ENCODE measurements at places on chromosomes 3 and 15. TPM values are rescaled to one million over a fixed set of nuclear protein-coding genes. Genes with fewer than 3 reads are reported as not detected.

LYSMD4 gene
- total RNA-seq: 11.6 TPM

DNA sequence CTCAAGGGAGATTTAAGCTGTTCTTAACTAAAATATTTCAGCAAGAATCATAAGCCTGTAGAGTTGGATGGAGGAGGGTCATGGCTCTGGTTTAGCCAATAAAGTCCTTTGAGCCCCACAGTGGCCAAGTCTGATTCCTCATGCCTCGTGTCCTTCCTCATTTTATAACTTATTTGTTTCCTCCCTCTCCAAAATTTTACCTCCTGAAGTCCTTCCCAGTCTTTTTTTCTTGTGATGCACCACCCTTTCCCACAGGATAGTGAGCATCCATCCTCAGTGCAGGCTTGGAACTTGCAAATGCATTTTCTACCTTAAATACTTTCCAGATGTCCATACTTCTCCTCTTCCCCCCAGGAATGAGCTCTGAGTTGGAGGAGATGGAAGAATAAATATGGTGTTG is 162.7 kb upstream of the AGTR1 start:
- H3K4me3 ChIP-seq: no peak overlapping the region
- no peaks in the 10 kb centered on the region for H3K4me1 ChIP-seq
- DNase-seq: no peak
- H3K36me3 ChIP-seq: no peaks in the 10 kb centered on the region
- H3K27me3 ChIP-seq: no peaks in the 10 kb centered on the region
- H3K27ac ChIP-seq: no peak overlapping the region

GRCh38 chr3:15683253-15683652 is 81.7 kb downstream of the BTD start:
- no peaks in the 10 kb centered on the region for H3K27me3 ChIP-seq
- peaks cover 15% of the 10 kb centered on the region for H3K36me3 ChIP-seq
- no peak overlapping the region for H3K27ac ChIP-seq

DNA sequence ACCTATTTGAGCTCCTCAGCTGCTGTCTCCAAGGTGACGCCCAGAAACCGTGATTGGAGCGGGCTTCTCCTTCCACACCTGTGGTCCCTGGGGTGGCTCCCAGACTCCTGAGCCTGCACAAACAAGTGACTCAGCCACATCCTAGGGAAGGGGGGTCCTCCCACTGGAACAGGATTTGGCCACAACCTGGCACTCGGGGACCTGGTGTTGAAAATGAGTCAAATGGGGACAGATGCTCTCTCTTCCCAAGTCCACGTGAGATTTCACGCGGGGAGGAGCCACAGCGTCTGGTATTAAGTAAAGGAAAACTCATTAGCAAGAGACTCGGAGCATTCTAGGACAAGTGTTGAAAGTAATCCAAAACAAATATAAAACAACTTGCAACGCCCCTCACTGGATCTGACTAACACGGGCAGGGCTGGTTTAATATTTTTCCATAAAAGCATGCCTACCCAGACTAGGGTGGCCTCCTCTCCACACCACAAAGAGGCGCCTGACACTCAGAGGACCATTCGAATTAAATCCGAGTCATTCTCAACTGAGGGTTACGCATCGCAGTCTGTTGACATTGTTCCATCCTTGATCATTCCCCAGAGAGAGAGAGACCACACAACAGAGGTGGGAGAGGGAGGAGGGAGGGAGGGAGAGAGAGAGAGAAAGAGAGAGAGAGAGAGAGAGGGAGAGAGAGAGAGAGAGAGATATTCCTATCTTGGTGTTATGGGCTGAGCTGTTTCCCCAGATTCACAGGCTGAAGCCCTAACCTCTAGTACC is 74.4 kb downstream of the MGLL start:
- no peak overlapping the region for H3K4me3 ChIP-seq
- no peaks in the 10 kb centered on the region for H3K36me3 ChIP-seq
- H3K27ac ChIP-seq: no peak overlapping the region

BMF gene
- 24.6 TPM for total RNA-seq

GRCh38 chr15:39625856-39626255 is 45.0 kb downstream of the THBS1 start:
- H3K4me1 ChIP-seq: peaks cover 71% of the 10 kb centered on the region
- peak overlapping the region; percentile 5 for H3K4me3 ChIP-seq
- no peaks in the 10 kb centered on the region for H3K27me3 ChIP-seq
- no peak for DNase-seq
- H3K27ac ChIP-seq: peak overlapping the region; percentile 99
- peaks cover 30% of the 10 kb centered on the region for H3K36me3 ChIP-seq
